ENCODE measurements at places on chromosomes 6 and 20.

DNA sequence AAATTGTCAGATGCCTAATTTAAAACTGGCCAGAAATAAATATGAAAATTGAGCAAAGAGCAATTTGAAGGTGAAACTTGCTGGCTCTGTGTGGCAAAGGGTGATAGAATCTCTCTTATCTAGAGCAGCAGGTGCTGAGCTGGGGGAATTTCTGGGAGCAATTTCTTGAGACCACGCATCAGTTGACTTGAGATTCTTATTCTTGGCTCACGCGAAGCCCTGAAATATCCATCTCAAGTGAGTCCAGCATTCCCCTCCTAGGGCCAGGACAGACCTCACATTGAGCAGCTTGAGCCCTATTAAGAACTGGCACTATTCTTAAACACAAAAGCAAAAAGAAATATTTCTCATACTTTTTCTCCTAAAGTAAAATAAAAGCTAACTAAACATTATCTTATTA lies 66.3 kb downstream of the MAP7 start:
- no peak for DNase-seq

DNA sequence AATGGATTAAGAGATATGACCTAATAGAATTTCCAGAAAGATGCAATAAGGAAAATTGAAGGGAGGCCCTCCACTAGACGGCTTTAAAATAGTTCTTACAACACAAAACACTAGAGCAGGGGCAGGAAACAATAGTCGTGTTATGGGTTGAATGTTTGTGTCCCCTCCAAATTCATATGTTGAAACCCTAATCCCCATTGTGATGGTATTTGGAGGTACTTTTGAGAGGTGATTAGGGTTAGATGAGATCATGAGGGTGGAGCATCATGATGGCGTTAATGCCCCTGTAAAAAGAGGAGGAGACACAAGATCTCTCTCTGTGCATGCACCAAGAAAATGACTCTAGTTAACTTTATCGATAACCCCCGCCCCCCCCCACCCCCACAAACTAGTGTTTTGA lies 104.0 kb upstream of the HMGN3 start:
- no peak for DNase-seq

DNA sequence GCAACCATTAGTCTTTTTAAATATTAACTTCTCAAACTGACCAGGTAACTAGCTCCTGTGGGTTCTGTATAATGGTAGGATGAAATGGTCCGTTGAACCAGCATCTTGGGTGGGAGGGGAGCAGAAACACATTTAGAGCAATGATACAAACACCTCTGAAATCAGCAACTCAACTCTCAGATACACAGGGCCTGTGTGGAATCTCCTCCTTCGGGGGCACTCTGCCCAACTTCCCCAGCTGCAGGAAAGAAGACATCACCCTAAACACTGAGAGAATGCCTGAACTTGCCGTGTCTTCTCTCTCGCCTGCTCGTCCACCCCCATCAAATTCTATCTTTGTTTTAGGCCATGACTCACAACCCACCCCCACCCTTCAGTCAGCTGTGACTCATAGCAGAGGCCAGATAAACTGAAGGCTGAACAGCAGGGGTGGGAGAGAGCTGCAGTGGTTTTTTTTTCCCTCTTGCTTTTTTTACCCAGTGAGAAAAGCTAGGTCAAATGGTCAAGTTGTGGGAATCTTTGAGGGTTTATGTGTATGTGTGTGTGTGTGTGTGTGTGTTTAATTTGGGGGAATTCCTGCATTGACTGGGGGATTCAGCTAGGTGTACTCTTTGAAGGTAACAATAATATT lies 593.4 kb upstream of the JAG1 start:
- no peak for DNase-seq

- no peak for DNase-seq
Measured at GRCh38 chr6:90288404-90288803, 8.2 kb downstream of the BACH2 start.

DNA sequence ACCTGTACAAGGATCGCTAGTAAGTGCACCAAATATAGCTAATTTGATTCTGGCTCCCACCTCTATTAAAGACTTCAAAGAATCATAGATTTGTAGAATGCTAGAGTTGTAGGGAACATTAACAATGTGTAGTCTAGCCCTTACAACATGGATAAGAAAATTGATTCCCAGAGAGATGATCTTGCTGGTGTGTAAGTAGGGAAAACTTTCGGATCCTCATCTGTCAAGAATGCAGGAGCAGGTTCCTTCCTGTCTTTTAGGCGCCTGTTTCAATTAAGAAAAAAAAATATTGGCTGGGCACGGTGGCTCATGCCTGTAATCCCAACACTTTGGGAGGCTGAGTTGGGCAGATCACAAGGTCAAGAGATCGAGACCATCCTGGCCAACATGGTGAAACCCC lies 12.3 kb upstream of the RNF39 start:
- DNase-seq = no peak

- DNase-seq = no peak
Measured at GRCh38 chr20:24773751-24774201, 175.3 kb upstream of the CST7 start.

DNA sequence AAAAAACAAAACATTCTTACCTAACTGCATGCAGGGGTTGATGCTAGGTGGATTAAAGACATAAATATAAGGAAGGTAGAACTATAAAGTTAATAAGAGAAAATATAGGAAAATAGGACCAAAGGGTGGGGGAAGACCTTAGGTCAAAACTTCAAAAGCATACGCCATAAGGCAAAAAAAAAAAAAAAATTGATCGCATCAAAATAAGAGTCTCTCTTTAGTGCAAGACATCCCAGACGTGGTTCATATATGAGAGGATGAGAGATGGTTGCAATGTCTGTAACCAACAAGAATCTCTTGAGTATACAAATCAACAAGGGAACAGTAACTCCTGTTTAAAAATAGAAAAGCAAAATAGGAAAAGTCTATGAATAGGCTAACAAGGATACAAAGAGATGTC lies 8.5 kb downstream of the BAG2 start:
- no peak for DNase-seq

GRCh38 chr6:24064106-24064505 lies 61.9 kb upstream of the NRSN1 start:
- no peak for DNase-seq

- no peak for DNase-seq
Measured at GRCh38 chr20:16701296-16701695, 28.5 kb upstream of the SNRPB2 start.

- no peak for DNase-seq
Measured at GRCh38 chr6:103236923-103237322, 1622.8 kb downstream of the HACE1 start.

DNA sequence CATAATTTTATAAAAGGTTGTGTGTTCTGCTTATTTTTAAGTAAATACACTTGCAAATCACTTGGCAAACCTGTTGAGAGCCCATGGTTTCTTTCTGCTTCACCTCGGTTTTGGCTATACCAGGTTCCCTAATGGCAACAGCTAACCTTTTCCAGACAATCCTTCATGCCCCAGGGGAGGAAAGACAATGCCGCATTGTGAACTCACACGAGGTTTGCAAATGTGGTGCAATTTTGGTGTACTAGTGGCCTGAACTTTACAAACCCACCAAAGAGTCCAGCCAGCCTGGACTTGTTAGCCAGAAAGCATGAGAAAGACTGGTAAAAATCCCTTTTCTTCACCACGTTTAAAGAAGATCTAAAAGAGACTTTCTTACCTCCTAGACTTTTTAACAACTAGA lies 84.8 kb upstream of the SOX4 start:
- DNase-seq = no peak

GRCh38 chr6:109014606-109015005 lies 80.0 kb downstream of the SESN1 start:
- DNase-seq = no peak

- no peak for DNase-seq
Measured at GRCh38 chr6:137136065-137136464, 37.4 kb downstream of the IL22RA2 start.

GRCh38 chr6:33981861-33982260 lies 164.0 kb downstream of the GRM4 start:
- DNase-seq = no peak

- DNase-seq = no peak
Measured at GRCh38 chr20:37335642-37336368, 10.1 kb upstream of the SRC start.

DNA sequence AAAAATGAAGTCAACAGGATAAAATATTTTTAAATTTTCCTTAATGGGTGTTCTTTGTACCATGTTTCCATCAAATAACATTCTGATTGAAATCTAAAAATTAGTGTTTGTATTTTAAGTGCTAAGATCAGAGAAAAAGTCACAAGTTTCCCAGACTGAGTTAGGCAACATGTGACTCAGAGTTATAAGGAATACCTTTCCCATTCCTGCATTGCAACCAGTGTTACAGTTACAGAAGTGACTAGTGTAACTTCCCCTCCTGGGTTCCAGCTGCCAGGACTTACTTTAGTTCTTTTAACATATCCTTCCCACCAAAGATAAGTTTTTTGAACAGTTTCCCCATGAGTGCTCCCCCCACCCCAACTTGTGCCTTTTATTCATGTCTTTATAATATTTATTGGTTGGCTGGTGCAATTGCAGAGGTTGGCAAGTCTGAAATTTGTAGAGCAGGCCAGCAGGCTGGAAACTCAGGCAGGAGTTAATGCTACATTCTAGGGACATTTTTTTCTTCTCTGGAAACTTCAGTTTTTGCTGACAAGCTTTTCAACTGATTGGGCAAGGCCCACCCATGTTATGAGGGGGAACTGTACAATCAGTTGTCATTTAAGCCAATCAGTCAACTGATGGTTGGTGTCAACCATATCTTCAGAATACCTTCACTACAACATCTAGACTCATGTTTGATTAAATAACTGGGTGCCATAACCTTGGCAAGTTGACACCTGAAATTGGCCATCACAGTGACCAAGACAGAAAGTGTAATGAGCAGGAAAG lies 22.9 kb upstream of the ESR1 start:
- no peak for DNase-seq

GRCh38 chr6:170489836-170490235 lies 63.3 kb downstream of the PSMB1 start:
- DNase-seq = no peak

GRCh38 chr6:127587875-127588274 lies 10.9 kb downstream of the C6orf58 start:
- no peak for DNase-seq

- DNase-seq = no peak
Measured at GRCh38 chr6:50990750-50991446, 172.2 kb downstream of the TFAP2B start.

Measured in stimulated activated naive CD4-positive, alpha-beta T cell (primary cell).